ENCODE measurements at places on chromosomes 13 and 19.

GRCh38 chr19:49064029-49064629, 489 bp downstream of the NTF4 start:
- DNase-seq, result no peak

GRCh38 chr19:37309834-37310575, 60.9 kb upstream of the ZNF527 start:
- no peak for DNase-seq

DNA sequence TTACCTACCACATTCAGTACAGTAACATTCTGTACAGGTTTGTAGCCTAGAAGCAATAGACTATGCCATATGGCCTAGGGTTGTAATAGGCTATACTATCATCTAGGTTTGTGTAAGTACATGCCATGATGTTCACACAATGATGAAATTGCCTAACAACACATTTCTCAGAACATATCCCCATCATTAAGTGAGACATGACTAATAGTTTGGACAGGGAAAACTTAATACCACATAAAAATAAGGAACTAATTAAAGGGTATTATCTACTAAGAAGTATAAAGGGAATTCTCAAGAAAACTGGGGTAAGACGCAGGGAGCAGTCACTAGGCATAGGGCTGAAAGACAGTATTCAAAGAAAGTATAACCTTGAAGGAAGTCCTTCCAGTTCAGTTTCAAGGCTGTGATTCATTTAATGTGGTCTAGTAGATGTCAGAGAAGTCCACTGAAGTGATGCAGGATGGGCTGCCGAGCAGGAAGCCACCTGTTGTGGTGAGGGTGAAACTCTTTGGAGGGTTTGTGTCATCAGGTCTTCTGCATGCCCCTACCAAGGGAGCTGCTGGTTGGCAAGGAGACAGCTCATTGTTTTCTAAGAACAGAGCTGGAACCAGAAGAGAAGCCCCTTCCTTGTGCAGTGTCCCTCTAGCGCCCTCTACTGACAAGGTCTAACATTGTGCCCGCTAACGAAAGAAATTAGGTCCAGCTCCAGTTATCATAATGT, 122.9 kb downstream of the OLFM4 start:
- DNase-seq, result peak; percentile 92

DNA sequence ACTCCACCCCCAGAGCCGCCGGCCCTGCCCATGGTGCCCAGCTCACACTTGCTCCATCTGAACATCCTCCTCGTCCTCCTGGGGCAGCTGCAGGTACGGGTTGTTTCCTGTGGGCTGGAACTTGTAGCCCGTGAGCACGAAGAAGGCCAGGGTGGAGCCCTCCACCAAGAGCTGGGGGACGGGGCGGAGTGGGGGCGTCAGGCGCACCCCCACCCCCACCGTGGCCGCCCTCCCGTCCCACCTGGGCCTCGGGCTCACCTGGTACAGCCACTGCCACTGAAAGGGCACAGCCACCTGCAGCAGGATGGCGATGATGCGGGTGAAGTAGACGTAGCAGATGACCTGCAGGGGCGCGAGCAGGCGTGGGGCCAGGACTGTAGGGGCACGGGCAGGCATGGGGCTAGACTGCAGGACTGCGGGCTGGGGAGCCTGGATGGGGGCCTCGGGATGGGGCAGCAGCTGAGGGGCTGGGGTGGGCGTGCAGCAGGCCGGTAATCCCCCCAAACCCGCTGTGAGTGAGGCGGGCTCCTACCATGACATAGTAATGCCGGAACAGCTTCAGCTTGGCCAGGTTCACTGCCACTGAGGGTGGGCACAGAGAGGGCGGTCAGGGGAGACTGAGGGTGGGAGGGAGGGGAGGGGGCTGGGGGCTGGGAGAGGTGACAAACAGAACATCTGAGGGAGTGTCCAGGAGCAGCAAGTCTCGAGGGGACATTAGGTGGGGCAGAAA, 6.3 kb downstream of the GPR108 start:
- no peak for DNase-seq

DNA sequence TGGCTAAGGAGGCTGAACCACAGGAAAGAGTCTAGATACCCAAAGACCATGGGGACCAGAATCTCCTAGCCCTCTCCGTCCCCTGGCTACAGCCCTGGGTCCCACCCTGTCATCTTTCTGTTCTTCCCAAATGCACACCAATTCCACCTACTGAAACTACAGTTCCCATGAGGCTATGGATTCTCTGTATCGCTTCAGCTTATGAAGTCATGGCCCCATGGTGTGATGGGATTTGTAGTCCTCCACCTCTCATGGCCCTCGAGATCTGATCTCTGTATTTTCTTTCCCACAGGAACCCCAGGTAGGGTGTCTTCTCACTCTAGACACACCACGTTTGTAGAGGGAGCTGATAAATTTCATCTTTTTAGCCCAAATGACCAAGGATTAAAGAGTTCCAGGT, 11.8 kb downstream of the PTPRH start:
- no peak for DNase-seq

GRCh38 chr13:44519642-44520041, 56.5 kb downstream of the TSC22D1 start:
- DNase-seq, result no peak

GRCh38 chr19:58350001-58350861, 3.1 kb downstream of the A1BG start:
- DNase-seq, result no peak

DNA sequence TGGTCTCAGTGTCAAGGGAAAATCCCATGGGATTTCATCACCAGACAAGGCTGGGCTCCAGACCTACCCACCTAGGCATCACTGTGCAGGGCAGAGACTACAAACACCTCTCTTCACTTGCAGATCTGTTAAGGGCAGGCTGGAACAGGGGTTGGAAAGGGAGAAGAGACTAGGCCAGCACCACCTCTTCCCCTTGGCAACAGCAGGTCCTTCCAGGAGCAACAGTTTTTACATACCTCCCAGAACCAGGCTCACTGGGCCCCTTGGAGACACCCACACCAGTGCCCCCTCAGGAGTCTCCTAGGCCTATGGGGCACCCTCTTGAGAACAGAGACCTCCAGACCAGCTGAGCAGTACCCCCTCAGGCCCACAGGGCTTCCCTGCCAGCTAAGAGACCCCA, 2.5 kb upstream of the UBE2M start:
- no peak for DNase-seq

DNA sequence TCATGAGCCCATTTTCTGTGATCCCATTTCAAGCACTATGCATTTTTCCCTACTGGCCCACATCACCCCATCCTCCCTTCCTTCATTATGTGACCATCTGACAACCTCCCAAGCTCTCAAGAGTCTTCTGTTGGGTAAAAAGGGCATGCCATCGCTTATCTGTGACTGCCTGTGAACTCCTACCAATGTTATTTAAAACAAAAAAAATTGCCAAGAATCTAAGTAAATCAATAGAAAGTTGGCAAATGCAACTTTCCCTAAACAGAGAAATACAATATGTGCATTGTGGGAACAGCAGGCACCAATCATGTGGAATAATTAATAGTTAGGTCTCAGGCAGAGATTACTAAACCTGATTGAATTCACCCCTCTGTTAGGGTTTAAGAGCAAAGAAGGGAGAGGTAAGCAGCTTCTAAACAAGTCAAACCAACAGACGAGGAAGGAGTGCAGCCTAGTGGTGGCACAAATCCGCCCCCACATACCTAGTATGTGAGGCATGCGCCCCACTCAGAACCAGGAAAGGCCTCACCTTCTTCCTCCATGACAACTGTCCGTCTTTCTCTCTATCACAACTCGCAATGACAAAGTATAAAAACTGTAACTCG, 29.8 kb downstream of the DZIP1 start:
- no peak for DNase-seq

GRCh38 chr13:94829837-94830365, 117.6 kb upstream of the SOX21 start:
- no peak for DNase-seq

GRCh38 chr19:35248310-35249145, at the start of gene LSR:
LSR (plus strand) TSS chr19:35249002; CDS start chr19:35249023, 21 bp downstream.
- peak; percentile 96 for DNase-seq

DNA sequence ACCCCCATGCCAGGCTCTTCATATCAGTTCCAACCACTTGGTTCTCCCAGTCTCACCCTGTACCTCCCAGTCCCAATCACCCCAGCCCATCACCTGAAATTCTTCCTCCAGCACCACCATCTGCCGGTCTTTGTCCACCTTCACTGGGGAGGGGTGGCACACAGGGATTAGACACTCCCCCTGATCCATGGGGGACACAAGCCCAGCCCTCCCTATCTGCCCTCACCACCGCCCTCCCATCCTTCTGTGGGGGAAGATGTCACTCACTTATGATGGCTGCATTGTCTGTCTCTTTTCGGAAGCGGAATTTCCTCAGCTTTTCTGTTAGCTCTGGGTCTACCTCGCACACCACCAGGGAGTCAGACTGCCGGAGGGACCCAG, 685 bp downstream of the GMFG start:
- no peak for DNase-seq

- no peak for DNase-seq
Observed at GRCh38 chr13:100512422-100512821, 76.2 kb downstream of the GGACT start.

GRCh38 chr19:43527860-43528622, 1.0 kb upstream of the ETHE1 start:
- DNase-seq, result no peak

DNA sequence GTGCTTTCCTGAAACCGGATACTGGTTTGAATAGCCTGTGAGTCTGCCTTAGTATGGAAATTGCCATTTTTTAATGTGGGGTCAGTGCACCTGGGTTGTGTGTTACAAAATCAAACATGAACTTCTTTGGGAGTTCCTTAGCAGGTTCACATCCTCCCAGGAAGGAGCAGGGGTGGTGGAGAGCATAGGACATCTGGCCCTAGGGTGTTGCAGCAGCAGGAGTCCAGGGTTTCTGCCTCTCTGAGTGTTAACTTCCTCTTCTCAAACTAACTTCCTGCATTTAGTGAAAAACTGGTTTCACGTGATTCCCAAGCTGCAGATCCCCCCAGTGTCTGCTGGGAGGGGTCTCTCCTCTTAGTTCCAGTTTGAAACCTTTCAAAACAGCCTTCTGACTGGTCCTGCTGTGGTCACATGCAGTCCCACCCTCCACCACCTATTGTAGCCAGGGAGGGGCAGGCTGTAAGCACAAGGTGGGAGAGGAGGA, 7.2 kb downstream of the RNASEH2B start:
- no peak for DNase-seq

- DNase-seq, result no peak
Observed at GRCh38 chr13:98416408-98416807, 160.5 kb downstream of the STK24 start.

DNA sequence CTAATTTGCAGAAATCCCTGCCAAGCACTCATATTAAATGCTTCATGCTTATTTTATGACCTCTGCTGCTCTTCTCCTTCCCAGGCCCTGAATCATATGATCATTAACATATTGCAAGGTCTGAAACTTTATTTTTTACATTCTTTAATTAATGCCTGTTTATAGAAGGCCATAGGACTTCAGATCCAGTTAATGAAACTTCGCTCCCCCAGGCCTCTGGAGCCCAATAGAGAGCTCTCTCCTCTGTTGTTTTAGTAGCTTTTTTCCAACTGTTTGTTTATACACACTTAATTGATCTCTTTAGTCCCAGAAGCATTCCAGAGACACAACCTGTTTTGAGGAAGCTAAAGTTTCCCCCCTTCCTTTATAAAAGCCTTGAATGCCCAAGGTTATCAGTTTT, 68.3 kb downstream of the DACH1 start:
- DNase-seq, result no peak

DNA sequence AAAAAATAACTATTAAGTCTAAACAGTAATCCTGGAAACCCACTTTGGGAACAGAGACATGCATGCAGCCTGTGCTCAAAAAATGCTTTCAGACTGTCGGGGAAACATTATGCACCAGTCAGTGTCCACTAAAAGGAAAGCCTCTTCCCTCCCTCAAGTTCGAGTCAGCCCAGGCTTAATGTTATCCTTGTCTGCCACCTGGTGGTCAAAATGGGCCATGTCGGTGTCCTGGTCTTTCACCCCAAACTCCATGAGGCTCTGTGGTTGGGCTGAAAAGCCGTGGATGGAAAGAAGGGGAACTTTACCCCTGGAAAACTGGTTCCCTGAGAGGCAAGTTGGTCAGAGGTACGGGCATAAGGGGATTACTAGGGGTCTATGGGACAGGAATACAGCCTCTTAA, 88.4 kb upstream of the ZNF492 start:
- DNase-seq, result peak; percentile 42

DNA sequence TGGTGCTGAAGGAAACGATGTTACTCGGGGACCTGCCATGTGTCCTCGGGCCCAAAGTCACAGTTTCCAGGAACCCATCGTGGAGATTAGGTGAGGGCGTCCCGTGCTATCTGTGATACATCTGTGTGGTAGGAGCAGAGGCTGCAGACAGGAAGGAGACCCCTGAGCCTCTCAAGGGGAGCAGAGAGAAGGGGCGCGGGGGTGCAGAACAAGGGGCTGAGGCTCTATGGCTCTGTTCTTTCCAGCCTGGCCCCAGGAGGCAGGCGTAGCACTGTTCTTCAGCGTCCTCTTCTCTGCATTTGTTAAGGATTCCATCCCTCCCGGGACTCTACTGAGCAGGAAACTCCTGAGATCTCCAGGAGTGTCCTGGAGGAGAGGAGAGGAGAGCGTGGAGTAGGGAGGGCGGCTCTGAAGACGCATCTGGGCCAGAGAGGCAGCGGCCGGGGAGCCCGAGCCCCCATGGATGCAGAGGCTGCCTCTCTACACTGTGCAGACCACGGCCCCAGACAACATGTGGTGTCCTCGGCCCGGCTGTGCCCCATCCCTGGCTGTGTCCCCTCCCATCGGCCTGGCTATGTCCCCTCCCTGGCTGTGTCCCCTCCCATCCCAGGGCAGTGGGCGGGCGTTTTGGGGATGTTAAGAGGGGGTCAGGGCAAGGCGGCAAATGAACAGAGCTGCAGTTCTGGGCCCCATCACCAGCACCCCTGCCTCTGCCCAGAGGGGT, 118.0 kb downstream of the ATP11A start:
- no peak for DNase-seq

DNA sequence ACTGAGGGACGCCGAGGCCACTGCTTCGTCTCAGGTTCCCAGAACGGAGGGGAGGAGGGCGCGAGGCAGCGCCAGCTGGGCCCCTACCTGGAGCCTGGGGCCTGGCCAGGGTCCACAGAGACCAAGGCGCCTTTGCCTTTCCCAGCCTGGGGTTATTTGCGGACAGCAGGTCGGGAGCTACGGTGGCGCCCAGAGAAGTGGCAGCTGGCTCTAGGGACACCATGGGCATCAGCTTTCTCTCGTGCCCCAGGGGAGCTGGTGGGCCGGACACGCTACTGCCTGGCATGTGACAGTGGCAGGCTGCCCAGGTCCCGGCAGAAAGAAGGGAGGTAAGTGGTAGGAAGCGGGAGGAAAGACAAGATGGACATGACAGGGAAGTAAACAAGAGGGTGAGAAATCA, 19.0 kb downstream of the AKT2 start:
- no peak for DNase-seq

DNA sequence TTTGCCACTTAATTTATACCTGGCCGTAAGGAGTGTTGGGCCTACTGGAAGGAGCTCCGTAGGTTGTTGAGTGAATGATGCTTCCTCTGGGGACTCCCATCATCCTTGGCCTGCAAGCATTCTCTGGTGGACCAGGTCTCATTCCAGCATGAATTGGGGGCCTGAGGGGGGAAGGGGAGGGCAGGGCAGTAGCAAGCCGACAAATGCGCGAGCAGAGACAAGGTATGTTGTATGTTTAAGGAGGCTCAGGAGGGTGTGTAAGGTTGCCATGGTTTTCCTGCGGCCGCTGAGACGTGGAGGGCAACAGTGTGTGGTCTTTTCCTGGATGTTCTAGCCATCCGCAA, 749 bp downstream of the ZNF264 start:
- DNase-seq, result no peak

- DNase-seq, result no peak
Observed at GRCh38 chr19:39413272-39413910, 922 bp downstream of the PLEKHG2 start.
